ENCODE measurements at places on chromosomes 12 and 14.

- no peak for DNase-seq
These were observed 160.2 kb upstream of the LMNTD1 start for GRCh38 chr12:25713264-25713663.

DNA sequence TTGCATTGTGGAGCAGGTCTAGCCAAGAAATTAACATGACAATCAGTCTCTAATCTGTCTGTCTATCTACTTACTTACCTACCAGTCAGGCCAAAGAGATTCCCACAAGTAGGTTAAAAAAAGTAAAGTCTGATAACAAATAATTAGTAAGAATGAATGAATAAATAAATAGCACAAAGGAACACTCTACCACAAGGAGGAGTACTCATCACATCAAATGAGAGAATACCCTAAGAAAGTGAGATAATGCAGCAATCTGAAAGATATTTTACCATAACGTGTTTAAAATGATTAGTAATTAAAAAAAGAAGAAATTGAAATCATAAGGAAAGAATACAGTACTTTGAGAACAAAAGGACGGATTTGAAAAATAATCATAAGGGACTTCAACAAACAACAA is 187.2 kb downstream of the SYNE2 start:
- no peak for DNase-seq

DNA sequence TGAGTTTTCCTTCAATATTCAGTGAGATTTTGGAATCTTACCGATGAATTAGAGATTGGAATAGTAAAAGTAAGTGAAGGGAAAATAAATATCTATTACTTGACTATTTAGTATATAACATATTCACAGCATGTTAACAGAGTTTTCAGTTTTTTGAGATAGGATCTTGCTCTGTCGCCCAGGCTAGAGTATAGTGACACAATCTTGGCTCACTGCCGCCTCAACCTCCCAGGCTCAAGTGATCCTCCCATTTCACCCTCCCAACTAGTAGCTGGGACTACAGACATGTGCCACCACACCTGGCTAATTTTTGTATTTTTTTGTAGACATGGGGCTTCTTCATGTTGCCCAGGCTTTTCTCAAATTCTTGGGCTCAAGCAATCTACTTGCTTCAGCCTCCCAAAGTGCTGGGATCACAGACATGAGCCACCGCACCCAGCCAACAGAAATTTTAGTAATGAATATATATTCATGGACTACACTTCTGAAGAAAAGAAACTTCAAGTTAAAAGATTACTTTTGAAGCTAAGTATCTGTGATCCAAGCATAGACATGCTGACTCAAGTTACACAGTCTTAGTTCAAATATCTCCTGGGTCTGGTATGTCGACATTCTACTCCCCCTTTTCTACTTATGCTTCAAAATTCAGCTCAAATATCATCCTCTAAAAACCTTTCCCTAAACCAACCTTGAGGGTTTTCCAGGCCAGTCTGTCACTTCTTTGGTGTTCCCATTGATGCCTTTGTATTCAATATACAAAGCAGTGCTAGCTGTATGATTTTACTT is 13.8 kb downstream of the UBE2N start:
- DNase-seq: no peak

- no peak for DNase-seq
These were observed 248.4 kb upstream of the CCDC196 start for GRCh38 chr14:66237741-66238140.

GRCh38 chr12:46349253-46349652 is 23.3 kb downstream of the SLC38A2 start:
- DNase-seq: no peak

- no peak for DNase-seq
These were observed 101.9 kb upstream of the RTL1 start for GRCh38 chr14:101005447-101005846.

- no peak for DNase-seq
These were observed 35.7 kb downstream of the CNTN1 start for GRCh38 chr12:40727774-40728483.

GRCh38 chr12:16920451-16920850 is 314.5 kb upstream of the LMO3 start:
- no peak for DNase-seq

DNA sequence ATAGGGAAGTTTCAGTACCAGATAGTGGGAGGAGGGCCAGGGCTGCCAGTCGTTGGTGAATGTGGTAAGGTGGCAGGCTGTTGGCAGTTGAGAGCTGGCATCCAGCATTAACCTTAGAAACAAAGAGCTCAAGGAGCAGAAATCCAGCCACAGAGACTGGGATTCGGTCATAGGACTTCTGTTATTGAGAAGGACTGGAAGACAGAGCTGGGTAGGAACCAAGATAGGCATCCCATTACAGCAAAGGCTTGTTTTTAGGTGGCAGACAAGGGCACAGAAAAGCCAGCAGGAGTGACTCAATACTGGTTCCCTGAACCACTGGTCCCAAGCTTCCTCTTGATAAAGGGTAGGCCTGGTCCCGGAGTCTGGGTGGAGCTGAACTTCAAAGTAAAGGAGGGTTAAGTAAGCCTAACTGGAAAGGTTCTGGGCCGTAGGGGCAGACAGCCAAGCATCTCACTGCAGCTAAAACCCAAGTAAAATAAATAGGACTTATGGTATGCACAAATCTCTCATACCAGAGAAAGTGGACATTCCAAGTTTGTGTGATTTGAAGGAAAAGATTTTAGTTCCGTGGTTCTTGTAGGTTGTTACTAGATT is 147.9 kb downstream of the ETV6 start:
- DNase-seq: no peak

DNA sequence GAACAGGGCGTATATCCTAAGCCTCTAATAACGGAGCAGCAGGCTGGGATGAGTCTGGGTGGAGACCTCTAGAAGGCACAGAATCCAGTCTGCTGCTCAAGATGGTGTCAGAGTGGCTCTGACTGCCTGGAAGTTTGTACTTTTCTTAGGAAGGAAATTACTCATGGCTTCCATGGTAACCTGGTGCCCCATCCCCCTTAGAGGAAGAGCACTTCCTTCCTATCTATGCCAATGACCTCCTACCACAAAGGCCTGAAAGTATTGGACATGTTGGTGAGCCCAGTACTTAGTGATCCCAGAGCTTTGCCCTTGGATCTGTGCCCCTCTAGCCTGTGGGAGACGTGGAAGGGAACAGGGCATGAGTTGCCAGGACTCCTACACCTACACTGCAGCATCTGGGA is 1.5 kb downstream of the BATF start:
- DNase-seq: no peak

DNA sequence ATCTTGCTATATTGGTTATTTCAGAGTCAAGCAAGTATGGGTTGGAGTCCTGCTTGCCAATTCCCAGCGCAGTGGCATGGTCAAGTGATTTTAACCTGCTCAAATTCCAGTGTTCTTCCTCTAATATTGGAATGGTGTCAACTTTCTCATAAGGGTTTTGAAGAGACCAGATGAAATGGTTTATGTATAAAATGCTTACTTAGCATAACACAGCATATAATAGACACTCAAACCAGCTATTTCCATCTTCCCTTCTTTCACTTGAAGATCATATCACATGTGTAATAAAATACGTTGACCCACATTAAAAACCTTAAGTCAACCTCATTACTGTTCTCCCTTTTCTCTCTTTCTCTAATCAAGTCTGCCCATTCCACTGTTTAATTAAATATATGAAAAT is 144.0 kb downstream of the NAV3 start:
- no peak for DNase-seq

- no peak for DNase-seq
These were observed 1.9 kb downstream of the FOXN3 start for GRCh38 chr14:89415159-89415558.

DNA sequence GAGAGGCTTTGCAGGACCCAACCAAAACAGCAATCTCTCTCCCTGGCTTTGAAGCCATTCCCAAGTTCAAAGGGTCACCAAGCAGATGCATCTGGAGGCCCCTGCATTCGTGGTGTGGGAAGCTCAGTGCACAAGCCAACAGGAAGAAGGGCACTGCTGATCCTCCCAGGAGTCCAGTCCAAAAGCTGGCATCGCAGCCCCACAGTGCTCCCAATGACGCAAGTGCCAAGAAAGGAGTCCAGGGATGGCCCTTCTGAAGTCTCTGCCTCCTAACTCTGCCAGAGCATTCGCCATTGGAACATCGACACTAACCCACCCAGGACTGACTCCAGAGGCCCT is 25.1 kb downstream of the PXN start:
- no peak for DNase-seq

DNA sequence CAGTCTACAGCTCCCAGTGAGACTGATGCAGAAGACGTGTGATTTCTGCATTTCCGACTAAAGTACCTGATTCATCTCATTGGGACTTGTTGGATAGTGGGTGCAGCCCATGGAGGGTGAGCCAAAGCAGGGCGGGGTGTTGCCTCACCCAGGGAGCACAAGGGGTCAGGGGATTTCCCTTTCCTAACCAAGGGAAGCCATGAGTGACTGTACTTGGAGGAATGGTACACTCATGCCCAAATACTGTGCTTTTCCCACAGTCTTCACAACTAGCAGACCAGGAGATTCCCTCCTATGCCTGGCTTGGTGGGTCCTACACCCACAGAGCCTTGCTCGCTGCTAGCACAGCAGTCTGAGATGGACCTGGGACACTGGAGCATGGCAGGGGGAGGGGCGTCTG is 21.0 kb upstream of the ABCC9 start:
- no peak for DNase-seq

DNA sequence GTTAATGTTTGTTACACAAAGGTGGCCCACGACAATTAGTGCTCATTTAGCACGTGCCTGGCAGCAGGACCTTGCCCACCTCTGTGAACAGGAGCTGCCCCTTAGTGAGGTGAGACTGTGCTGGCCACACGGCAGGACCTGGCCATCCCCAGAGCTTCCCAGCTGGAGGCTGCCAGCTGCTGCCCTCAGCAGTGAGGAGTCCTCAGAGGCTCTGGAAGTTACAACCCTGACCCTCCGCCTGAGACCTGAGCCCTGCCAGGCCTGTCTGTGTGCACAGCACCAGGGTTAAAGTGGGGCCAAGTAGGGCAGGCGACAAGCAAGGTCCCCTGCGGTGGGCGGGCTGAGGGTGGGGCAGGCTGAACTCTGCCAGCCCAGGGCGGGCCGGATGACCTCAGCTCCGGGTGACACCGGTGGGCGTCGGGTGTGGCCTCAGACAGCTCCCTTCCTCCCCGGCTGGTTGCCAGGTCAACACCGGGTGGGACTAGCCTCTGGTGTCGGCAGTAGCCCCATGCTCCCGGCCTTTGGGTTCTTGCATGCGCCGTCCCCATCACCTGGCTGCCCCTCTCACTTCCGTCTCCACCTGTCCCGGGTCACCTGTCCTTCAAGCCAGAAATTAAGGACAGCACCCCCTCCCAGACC is 9.2 kb upstream of the LBHD2 start:
- no peak for DNase-seq

GRCh38 chr14:88016768-88017167 is 11.8 kb downstream of the GPR65 start:
- no peak for DNase-seq

GRCh38 chr12:46635818-46636217 is 190.0 kb downstream of the SLC38A4 start:
- no peak for DNase-seq

DNA sequence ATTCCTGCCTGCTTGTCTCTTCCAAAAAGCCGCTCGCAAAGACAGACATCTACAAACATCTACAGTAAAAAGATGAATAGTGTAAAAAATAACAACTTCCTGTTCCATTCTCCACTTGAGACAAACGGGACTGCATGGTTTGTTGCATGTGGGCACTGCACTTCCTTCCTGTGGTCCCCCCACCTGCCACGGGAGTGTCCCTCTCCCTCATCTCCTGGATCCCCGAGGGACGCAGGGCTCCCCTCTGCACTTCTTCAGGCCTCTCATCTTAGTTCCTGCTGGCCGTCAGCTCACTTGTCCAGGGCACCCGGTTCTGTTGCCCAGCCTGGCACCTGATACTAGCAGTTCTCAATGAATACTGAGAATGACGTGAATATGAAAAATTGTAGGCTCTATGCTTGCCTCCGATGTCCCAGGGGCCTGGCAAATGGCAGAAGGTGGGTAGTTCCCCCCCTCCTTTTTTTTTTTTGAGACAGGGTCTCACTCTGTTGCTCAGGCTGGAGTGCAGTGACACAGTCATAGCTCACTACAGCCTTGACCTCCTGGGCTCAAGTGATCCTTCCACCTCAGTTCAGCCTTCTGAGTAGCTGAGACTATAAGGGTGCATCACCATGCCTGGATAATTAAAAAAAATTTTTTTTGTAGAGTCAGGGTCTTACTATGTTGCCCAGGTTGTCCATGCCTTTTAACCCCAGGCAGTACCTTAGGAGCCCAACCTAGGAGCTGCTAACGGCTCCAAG is 3.5 kb upstream of the KLC1 start:
- peak; percentile 48 for DNase-seq

- DNase-seq: no peak
These were observed 103.6 kb downstream of the IGF1 start for GRCh38 chr12:102376781-102377180.

DNA sequence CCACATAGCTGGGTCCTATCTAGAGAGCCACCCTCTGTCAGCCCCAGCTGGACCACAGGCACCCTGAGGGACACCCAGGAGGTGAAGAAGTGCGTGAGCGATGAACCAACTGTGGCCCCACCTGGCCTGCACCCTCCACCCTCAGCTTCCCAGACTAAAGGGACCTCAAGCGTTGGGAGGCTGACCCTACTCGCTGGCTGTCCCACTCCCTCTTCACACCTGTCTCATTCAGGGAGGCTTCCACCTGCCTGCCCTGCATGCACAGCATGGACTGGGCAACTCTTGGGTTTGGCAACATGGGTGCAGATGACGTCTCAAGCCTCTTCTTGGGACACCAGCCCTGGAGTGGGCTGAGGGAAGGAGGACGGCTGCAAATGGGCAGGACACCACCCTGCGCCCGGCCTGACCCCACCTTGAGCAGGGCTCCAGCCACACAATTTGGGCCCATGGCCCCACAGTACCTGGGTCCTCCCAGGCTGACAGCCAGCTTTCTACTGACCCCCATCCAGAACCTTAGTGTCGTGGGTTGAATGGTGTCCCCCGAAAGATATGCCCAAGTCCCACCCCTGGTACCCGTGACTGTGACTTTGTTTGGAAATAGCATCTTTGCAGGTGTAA is 2.1 kb downstream of the TMEM179 start:
- no peak for DNase-seq

- DNase-seq: no peak
These were observed 95.4 kb downstream of the CHGA start for GRCh38 chr14:93018366-93018765.

GRCh38 chr14:101881426-101881825 is 82.9 kb upstream of the DYNC1H1 start:
- no peak for DNase-seq

Measured in T-helper 1 cell (primary cell).